RPMI8226 (cell line): ENCODE measurements at places on chromosomes 12 and 14.
A peak's percentile ranks its signal among the peaks of the same experiment; 100 is the strongest.

DNA sequence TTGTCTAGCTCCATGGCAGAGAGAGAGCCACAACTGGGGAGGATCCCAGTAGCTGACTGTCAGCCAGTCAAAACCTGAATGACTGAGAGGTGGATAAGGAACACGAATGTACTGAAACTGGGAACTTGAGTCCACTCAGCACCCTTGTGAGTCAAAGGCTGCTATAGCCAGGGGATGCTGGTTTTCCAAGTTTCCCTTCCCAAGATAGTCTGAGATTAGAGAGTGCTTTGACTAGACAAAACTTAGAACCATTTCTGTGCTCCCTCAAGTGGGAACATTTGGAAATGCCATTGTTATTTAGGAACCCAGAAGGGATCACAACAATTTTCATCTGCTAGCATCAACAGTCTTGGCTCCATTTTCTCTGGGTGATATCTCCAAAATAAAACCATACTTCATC, 4.0 kb downstream of the PRKAG1 start:
- DNase-seq = no peak

DNA sequence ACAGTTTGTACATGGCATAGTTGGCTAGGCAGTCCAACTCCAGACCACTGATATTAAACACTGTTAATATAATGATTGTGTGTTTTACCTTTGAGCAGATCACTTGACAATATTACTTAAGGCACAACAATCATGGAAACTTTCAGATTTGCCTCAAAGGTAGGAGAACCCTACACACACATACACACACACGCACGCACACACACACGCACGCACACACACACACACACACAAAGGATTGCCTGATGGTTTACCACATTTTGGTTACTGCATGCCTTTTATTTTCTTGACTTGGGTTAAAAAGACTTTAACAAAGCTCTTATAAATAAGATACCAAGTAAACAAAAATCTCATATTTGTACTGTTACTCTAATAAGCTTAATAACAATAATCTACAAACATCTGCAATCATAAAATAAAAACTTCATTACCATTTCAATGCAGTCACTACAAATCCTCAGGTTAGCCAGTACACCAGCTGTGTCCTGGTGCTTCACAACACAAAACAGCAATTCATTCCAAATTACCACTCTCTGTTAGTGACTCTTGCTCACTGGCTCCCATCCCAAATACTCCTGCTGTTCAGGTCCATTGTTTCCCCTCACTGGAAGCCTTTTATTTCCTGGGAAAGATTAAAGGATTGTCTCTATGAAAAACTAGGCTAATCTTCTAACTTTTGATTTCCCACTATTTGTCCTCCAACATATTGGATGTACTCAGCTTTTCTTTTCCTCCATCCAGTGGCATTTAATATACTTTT, 175.2 kb upstream of the ATP2B1 start:
- DNase-seq = no peak

DNA sequence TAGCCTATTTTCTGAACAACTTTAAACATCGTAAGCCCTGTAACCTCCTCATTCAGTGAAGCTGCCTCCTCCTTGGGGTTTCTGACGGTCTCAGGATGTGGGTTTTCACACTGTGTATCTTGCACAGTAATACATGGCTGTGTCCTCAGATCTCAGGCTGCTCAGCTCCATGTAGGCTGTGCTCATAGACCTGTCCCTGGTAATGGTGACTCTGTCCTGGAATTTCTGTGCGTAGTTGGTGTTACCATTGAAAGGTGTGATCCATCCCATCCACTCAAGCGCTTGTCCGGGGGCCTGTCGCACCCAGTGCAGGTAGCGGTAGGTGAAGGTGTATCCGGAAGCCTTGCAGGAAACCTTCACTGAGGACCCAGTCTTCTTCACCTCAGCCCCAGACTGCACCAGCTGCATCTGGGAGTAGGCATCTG, 980.5 kb downstream of the TMEM121 start:
- no peak for DNase-seq

DNA sequence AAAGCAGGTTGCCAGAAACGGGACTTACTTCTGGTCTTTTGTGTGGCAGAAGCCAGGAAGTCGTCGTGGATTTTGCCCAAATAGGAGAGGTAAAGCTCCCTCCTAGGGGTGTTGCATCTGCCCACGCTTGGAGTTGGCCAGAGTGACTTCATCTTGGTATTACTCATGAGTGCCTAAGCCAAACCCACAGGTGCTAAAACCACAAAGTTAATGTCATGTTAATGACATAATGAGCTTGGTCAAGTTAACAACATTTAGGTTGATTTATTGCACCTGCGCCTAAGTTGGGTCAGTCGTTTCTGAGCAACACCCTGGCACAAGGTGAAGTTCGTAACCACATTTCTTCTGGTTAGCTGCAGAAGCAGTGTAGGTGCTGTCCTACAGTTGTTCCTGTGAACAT, 225.2 kb downstream of the FUT8 start:
- DNase-seq = no peak

- no peak for DNase-seq
Observed at GRCh38 chr12:20142316-20142715, 226.0 kb upstream of the PDE3A start.

DNA sequence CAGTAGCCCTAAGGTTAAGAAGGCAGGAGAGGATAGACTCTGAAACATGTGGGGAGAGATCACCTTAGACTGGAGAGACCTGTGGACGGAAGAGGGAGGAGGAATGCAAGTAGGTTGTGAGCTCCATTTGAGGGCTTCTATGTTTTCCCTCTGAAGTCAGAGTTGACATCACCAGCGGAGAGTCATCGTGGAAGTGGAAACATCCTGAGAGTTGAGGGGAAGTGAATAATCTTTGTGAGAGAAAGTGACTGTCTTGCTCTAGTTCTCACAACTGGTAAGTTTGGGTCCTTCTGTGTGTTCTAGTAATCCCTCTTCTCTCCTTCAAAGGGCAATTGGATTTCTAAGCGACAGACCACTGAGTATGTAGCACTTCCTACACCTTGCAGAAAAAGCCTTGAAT, 103.6 kb upstream of the CCND2 start:
- no peak for DNase-seq

GRCh38 chr12:84661786-84662185, 250.8 kb downstream of the SLC6A15 start:
- no peak for DNase-seq

DNA sequence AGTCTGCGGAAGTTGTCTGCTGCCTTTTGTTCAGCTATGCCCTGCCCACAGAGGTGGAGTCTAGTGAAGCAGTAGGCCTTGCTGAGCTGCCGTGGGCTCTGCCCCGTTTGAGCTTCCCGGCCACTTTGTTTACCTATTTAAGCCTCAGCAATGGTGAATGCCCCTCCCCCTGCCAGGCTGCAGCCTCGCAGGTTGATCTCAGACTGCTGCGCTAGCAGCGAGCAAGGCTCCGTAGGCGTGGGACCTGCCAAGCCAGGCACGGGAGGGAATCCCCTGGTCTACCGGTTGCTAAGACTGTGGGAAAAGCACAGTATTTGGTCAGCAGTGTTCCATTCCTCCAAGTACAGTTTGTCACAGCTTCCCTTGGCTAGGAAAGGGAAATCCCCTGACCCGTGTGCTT, 143.6 kb downstream of the DYRK2 start:
- DNase-seq = no peak

DNA sequence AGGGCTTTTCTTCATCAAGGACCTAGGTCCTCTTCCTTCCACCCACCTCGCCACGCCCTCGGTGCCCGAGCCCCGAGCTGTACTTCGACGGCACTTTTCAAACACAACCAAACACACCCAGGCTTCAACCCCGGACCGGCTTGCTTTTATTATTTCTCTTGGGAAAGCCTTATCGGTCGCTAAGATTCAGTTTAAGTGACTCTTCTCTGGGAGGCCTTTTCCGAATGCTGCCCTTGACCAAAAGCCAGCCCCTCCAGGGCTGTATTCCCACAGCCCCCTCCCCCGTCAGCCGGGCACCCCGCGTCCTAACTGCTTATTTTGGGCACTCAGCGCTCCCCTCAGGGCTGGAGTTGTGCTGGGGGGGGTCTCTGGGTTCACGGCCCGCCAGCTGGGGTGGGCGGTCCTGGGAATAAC, 644 bp upstream of the PPP4R4 start:
- no peak for DNase-seq

DNA sequence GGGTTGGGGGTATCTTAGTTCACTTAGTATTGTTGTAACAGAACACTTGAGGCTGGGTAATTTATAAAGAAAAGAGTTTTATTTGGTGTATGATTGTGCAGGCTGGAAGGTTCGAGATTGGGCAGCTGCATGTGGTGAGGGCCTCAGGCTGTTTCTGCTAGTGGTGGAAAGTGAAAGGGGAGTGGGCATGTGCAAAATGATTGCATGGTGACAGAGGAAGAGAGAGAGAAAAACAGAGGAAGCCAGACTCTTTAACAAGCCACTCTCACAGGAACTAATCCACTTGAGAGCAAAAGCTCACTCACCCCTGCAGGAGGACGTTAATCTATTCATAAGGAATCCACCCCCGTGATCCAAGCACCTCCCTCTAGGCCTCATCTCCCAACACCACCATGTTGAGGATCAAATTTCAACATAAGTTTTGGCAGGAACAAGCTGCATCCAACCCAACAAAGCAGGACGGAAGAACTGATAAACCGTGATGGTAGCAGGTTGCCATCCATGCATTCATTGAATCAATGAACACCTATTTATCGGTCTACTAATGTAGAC, 165.0 kb upstream of the GZMB start:
- DNase-seq = no peak

- no peak for DNase-seq
Observed at GRCh38 chr14:63938198-63939005, 85.6 kb downstream of the SYNE2 start.

- no peak for DNase-seq
Observed at GRCh38 chr14:57479197-57479596, 14.5 kb downstream of the CCDC198 start.

DNA sequence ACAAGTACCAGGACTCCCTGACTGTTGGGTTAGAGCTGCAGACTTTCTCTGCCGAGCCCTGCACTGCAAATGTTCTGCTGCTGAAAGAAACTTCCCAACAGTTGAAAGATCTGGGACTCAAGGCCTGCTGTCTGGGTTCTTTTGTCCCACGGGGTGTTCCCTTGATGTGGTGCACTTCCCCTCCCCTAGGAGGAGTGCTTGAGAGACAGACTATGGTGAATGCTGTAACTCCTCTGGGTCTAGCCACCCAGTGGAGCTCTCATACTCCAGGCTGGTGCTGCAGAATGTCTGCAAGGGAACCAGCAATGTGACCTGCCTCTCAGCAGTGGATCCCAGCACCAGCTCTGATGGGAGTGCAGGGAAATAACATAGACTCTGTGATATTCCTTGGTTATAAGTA, 129.2 kb upstream of the SLCO1B1 start:
- DNase-seq = no peak

- no peak for DNase-seq
Observed at GRCh38 chr12:98280152-98280551, 235.2 kb upstream of the TMPO start.

GRCh38 chr14:28774764-28775735, 8.5 kb downstream of the FOXG1 start:
- no peak for DNase-seq

GRCh38 chr12:18496156-18496555, 234.8 kb downstream of the PIK3C2G start:
- DNase-seq = no peak

DNA sequence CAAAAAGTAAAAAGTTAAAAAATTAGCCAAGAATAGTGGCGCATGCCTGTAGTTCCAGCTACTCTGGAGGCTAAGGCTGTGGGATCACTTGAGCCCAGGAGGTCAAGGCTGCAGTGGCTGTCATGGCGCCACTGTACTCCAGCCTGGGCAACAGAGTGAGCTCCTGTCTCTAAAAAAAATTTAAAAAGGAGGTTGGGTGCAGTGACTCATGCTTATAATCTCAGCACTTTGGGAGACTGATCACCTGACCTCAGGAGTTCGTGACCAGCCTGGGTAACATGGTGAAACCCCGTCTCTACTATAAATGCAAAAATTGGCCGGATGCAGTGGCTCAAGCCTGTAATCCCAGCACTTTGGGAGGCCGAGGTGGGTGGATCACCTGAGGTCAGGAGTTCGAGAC, 8.2 kb upstream of the YLPM1 start:
- no peak for DNase-seq

DNA sequence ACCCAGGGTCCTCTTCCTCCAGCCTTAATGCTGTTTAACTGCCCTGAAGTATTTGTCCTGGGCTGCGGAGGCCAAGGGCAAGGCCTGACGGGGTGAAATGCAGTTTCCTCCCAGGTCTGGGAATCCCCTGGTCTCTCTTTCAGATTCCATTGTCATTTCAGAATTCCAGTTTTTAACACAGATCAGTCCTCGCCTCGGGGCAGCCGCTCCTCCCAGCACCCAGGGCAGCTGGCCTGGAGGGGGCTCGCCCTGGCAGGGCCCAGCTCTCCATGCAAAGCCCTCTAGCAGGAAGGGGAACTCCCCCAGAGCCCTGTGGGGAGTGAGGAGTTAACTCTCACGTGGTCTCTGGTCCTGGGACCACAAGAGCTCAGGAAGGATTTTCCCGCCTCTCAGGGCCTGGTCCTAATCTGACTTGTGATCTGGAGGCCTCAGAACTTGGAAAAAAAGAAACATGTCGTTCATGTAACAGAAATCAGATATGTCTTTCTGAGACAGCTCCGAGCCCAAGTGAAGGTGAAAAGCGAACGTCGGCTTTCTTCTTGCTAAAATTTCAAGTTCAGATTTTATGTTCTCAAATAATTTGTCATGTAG, 265.6 kb upstream of the SFSWAP start:
- no peak for DNase-seq

DNA sequence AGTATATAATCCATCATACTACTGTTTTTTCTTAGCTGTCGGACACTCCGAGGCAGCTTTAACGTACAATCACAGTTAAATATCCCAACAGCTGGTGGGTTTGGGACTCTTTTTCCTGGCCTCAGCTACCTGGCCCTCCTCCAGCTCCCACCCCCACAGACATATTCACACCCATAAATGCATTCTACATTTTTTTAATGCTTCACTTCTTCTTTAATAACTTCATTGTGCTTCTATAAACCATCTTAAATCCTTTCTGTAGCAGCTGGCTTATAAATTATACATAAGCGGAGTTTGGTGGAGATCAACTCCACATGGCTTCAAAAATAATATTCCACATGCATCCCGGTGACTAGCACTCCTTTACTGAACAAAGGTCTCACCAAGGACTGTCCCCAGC, 33.3 kb downstream of the TDG start:
- DNase-seq = no peak

DNA sequence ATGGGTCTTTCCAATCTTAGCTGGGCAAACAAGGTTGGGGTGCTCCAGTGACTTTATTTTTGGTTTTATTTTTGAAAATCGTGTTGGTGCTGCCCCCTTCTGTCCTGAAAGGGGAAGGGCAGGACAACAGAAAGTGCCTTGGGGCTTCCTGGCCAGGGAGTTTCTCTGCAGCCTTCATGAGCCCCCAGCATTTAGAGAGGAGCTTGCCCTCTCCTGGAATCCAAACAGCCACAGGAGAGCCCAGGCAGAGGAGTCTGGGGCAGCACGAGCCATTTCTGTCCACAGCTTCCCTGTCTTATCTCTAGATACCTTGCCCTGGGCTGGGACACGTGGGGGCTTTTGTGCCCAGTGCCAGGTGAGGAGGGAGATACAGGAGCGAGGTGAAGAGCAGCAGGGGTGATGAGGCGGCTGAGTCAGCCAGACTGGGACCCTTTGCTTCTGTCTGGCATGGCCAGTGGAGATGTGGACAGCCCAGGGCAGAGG, 4.4 kb upstream of the C1RL start:
- DNase-seq = peak; percentile 44

- no peak for DNase-seq
Observed at GRCh38 chr12:66239295-66239694, 50.3 kb downstream of the IRAK3 start.
